HCEC 1CT (cell line): ENCODE measurements at places on chromosomes 7 and 10.

- no peak for DNase-seq
These were observed 135.9 kb downstream of the MAD1L1 start for GRCh38 chr7:2096692-2097387.

- DNase-seq = peak; percentile 85
These were observed 6.3 kb downstream of the MYOF start for GRCh38 chr10:93475871-93476270.

- DNase-seq = no peak
These were observed 537.1 kb downstream of the PTPRN2 start for GRCh38 chr7:158050441-158050977.

DNA sequence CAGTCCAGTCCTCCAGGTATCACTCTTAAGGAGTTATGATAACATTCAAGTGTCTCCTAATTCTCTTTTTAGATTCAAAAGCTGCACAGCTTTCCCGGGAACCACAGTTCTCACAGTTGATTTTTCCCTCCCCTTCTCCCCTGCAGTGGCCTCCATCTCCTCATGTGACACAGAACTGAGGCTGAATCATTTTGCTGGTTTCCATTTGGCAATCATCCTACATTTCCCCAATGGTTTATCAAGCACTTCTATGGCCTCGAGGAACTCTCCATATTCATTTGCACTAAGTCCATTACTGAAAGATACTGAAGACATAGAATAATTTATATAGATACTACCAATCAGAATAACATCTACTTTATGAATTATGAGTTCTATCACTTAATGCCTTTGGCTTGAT is 484.9 kb downstream of the GPAM start:
- DNase-seq = no peak
